AG10803 (cell line): ENCODE measurements at places on chromosomes 5 and 9.
A peak's percentile ranks its signal among the peaks of the same experiment; 100 is the strongest.

- no peak for DNase-seq
Observed at GRCh38 chr9:126608551-126608950, 5.2 kb upstream of the LMX1B start.

DNA sequence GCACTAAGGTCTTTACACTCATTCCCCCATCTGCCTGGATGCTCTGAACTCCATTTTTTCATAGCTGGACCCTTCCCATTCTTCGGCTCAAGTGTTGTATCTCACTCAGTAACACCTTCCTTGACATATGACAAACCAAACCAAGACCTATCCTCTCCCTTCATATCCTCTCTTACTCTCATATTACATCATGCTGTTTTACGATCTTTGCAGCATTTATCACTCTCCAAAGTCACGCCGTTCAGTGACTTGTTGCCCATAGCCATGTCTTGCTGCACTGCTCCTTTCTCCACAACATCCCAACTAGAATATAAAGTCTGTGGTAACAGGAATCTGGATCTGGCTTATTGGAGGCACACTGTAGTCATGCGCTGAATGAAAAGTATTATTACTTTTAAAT lies 923.6 kb upstream of the DMAC1 start:
- DNase-seq: no peak

- DNase-seq: no peak
Observed at GRCh38 chr9:6764523-6764922, 6.8 kb downstream of the KDM4C start.

GRCh38 chr5:169429044-169429443 lies 128.1 kb upstream of the SLIT3 start:
- peak; percentile 47 for DNase-seq

- DNase-seq: peak; percentile 87
Observed at GRCh38 chr9:14221558-14221957, 92.4 kb downstream of the NFIB start.

DNA sequence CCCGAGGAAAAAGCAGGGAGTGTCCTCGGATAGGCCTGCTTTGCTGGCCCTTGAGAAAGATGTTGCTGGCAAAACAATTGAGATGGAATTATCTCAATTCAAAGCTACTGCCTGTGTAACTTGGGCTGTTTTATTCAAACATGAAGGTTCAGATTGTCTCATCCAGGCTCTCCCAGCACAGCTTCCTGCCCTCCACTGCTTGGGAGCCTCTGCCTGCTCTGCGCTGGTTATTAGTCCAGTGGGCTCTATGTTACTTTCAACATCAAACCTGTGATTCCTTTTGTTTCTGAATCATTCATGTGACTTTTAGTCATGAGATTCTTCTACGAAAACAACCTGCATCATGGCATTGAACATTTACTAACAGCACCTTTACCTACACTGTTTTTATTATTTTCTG lies 123.2 kb downstream of the SNCAIP start:
- DNase-seq: no peak

- peak; percentile 58 for DNase-seq
Observed at GRCh38 chr5:167802755-167803431, 488.6 kb upstream of the WWC1 start.
